ENCODE measurements at places on chromosomes 1 and 21.

DNA sequence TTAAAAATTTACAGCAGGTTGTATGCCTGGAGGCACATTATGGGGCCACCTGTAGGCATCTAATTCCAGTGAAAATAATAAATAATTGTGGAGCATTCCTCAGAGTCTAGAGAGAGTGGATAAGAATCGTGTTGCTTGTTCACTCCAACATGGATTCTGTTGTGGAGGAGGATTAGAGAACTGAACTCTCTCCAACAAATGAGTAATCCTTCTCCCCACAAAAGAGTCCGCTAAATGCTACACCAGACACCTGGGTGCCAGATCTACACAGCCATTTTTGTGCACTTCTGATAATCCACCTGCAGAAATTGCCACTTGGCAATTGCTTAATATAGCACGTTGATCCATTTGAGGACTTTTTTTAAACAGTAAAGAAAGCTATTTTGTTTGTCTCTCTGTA is 113.7 kb upstream of the DPYD start:
- DNase-seq: no peak

DNA sequence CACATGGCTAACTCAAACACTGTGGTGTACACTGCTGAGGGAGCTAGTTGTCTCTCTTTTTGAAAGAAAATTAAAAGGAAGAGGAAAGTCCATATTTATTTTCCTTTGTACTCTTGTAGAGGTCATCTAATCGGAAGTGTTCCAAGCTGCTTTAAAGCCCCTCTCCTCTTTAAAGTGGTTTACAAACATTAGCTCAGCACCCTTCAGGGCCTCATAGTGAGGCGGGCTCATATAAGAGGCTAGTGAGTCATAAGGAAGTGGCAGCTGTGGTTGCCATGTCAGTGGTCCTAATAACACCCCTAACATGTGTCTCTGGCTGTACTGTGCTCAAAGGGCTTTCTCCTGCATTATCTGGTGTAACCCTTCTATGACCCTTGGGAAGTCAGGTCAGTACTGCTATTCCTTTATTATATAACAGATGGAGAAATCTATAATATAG is 104.4 kb upstream of the SERBP1 start:
- DNase-seq: no peak

GRCh38 chr1:247373721-247374141 is 42.1 kb upstream of the ZNF496 start:
- DNase-seq: no peak

GRCh38 chr1:94651076-94651475 is 109.5 kb upstream of the F3 start:
- DNase-seq: no peak

GRCh38 chr1:145695821-145696629 is 11.1 kb downstream of the PDZK1 start:
- no peak for DNase-seq

DNA sequence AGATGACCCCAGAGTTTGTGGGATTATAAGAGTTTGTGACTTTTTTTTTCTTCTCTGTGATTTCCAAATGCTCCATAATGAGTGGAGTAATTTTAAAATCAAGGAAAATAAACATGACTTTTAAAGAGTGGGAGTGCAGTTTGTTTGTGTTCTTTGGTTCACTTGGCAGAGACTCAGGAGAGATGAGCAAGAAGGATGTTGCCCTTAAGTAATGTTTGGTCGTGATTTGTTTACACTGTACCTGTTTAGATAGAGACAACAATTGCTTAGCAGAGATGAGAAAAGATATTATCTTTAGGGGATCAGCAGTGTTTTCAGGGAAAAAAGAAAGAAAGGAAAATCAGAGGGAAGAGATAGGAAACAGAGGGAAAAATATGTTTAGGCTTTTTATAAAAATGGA is 170.8 kb downstream of the ADSS2 start:
- no peak for DNase-seq

DNA sequence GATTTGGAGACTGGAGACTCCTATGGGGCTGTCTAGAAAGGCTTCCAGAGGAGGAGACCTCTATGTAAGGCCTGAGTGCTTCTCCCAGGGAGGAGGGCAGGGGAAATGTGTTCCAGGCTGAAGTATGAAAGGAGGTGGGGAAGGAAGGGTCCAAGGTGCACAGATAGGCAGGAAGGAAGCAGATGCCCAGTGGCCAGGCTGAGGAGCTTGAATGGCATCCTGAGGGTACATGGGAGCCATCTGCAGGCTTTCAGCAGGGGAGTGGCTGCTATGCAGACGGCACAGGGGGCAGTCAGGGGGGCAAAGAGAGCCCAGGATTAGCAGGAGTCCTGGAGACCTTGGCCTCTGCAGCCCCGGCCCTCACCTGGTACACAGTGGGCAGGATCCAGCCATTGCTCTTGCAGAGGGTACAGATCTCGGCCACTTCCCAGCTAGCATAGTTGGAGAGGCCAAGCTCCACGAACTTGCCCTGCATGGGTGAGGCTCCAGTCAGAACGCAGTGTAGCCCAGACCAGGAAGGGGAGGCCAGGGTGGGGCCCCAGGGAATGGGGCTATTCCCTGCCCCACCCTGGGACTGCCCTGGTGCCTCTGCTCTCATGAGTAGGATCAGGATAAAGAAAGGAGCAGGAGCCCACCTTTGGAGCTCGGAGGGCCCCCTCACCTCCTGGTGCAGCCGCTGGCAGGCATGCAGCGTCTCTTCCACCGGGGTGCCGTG is 4.0 kb downstream of the AKR7A2 start:
- no peak for DNase-seq

DNA sequence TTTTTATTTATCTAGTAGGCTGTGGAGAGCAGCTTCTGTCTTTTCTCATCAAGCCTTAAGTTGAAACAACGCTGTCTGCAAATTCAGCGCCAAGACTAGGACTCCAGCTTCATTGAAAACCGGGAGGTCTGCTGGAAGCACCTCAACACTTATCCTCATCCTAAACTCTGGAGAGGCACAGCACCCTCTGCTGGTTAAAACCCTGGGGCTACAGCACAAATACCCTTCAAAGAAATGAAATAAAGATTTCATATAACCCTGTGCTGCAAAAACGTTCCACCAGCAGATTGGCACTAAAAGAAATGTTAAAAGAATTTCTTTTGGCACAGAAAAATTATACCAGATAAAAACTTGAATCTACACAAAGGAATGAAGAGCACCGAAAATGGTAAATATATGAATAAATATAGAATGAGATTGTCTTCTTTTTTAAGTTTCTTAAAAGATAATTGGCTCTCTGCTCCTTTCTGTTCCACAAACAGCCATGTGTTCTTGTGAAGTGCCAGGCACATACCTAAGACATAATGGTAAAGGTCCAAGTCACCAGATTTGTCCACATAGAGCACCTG is 227.7 kb upstream of the SAMSN1 start:
- DNase-seq: no peak

DNA sequence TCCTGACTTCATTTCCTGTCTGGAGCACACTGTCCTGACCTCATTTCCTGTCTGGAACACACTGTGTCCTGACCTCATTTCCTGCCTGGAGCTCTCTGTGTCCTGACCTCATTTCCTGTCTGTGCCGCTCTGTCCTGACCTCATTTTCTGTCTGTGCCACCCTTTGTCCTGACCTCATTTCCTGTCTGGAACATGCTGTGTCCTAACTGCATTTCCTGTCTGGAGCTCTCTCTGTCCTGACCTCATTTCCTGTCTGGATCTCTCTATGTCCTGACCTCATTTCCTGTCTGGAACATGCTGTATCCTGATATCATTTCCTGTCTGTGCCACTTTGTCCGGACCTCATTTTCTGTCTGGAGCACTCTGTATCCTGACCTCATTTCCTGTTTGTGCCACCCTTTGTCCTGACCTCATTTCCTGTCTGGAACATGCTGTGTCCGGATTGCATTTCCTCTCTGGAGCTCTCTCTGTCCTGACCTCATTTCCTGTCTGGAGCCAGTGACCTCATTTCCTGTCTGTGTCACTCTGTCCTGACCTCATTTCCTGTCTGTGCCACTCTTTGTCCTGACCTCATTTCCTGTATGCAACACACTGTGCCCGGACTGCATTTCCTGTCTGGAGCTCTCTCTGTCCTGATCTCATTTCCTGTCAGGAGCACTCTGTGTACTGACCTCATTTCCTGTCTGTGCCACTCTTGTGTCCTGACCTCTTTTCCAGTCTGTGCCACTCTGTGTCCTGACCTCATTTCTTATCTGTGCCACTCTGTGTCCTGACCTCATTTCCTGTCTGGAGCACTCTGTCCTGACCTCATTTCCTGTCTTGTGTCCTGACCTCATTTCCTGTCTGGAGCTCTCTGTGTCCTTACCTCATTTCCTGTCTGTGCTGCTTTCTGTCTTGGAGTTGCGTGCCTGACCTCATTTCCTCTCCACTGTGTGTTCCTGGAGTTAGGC is 27.6 kb downstream of the SKI start:
- no peak for DNase-seq

DNA sequence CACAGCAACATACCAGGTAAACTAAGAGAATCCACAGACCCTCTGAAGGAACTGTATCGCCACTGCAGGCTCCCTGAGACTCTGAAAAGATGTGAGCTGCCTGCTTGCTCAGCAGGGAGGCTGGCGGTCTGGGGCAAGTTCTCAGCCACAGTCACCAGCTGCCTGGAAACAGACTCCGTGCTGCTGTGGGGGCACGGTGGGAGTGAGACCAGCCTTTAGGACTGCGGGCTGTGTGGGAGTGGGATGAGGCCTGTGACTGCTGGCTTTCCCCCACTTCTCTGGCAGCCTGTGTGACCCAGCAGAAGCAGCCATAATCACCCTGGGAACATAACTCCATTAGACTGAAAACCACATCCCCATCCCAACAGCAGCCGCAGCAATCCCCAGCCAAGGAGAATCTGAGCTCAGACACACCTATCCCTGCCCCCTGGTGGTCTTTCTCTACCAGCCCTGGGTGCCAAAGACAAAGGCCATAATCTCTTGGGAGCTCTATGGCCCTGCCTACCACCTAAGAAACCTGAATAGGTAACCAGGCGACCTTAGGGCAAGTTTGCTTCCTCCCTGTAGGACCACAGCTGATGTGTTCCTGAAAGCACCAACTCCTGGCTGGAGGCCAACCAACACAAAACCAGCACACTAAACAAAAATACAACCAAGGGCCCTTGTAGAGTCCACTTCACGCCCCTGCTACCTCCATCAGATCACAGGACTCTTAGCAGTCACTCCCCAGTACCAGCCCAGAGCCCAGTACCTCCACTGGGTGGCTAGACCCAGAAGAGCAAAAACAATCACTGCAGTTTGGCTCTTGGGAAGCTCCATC is 151.5 kb downstream of the SMYD3 start:
- DNase-seq: no peak

DNA sequence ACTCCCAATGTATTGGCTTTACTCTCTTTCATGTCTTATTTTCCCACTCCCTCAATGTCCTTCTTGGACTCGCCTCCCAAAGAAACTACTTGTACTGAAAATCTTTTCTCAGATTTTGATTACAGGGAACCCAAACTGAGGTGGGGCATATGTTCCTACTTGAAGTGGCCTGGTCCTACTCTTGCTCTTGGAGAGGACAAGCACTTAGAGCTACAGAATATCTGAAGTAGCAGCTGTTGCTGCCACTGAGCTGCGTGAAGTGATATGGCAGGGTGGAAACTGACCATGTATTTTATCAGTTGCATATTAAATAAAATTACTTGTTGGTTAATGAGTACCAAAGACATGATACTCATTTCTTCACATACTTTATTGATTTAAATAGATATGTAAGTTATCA is 129.5 kb downstream of the TSEN15 start:
- DNase-seq: no peak

- DNase-seq: no peak
Observed at GRCh38 chr1:175408986-175409385, 216.4 kb upstream of the KIAA0040 start.

DNA sequence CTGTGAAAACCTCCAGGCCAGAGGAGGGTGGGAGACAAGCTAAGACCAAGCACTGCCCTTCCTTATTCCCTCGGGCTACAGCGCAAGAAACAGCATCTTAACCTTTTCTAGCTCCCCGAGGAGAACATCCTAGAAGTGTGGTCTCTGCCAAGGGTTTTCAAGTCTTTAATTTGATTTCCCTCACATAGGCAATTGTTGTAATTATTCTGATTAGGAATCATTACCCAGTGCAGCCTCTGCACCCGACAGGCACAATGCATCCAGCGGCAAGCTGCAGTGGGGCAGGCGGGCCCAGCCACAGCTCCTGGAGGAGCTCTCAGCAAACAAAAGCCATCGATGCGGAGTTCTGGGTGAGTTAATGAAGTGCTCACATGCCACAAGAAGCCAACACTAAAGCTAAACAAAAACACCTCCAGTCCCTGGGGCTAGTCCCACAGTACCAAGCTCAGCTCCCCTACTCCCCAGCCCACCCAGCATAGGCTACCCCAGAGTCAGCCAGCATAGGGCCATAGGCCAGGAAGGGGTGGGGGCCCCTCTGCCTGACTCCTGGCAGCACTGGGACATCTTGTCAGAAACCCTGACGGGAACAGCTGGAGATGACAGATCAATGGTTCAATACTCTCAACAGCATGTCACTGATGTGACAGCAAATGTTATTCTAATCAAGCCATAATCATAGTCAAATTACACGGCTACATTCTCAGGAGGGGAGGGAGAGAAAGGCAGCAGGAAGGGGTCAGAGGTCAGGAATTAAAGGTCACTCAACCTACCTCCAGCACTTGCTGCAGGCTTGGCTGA is 42.5 kb downstream of the ERI3 start:
- no peak for DNase-seq

- no peak for DNase-seq
Observed at GRCh38 chr21:26945916-26946675, 20.8 kb downstream of the ADAMTS5 start.

DNA sequence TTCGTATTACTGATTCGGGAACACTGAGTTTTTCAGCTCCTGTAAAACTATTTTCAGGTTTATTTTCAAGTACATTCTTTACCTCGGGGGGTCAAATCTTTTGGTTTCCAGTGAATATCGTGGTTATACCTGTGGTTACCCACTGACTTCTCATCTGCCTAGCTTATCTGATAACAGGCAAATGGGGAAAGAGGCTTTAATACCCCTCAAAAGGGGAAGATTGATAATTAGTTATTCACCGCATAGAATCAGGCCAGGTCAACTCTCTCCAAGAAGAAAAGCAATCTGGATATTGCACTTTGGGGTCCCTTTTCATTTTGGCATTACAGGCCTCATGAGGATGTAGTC is 23.0 kb downstream of the RUNX1 start:
- DNase-seq: no peak

GRCh38 chr1:99004861-99005442 is at the start of gene PLPPR5:
Gene PLPPR5, minus strand, starts transcription at chr1:99004861. Its CDS starts 190 bp downstream, at chr1:99004671.
- no peak for DNase-seq

- no peak for DNase-seq
Observed at GRCh38 chr1:55793856-55794255, 578.7 kb upstream of the USP24 start.
